ENCODE measurements at places on chromosomes 11 and 22.

DNA sequence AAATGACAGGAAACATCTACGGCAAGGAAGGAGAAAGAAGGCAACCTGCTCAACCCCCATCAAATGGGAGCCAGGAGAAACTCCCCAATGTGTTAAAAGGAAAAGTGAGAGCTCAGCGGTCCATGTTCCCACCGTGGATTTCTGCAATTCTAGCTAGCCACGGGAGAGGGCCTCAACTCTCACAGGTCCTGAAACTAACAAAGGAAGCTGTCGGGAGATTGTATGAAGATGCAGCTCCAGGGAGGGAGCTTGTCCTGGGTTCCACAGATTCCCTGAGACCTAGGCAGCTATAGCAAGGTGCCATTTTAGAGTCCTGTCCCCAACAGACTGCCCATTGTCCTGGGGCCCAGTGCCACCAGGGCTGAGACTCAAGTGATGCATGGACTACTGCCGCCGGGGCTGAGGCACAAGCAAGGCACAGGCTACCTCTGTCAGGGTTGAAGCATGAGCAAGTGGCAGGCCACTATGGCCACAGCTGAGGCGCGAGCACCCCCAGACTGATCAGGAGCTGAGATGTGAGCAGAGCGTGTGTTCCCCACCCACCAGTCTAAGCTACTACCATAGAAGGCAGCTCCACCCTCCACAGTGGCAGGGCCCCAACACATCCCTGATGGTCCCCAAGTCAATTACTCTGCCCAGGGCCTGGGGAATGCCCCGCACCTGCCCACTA, 31.3 kb downstream of the RSF1 start:
- no peak for DNase-seq

DNA sequence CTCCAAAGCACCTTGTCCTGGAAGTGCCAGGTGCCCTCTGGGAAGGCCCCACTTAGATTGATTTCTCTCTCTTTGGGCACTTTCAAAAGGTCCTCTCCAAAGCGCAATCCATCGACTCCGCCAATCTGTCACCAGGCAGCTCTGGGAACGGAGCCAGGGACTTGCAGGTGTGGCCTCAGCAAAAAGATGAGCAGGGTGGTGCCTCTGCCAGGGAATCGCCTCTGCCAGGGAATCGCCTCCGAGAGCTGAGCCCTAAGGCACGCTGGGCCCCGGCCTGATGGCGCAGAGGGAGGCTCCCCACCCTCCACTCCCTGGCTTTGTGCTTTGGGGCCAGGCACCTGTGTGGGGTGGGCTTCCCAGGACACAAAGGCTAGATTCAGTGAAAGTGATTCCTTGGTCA, 1391.3 kb downstream of the TBC1D22A start:
- DNase-seq: no peak

DNA sequence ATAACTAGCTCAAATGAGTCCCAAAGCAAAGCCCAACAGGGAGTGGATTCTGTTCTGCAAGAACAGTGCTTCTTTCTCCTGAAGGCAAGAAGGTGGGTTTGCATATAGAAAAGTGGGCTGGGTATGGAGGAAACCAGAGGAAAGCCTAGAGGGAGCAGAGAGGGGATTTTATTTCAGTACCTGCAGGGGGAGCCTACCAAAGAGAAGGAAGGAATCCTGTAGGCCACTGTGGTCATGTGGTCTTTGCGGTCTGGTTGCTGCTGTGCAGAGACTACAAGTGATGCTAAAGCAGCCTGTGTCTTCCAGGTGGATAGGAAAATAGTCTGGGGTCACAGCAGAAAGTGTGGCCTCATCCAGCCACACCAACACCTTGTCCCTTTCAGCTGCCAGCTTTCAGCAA, 33.2 kb upstream of the ZBTB16 start:
- no peak for DNase-seq

GRCh38 chr11:110833033-110833484, 120.8 kb upstream of the ARHGAP20 start:
- no peak for DNase-seq

- DNase-seq: no peak
These were observed 654.9 kb upstream of the CCDC90B start for GRCh38 chr11:83941050-83941449.

DNA sequence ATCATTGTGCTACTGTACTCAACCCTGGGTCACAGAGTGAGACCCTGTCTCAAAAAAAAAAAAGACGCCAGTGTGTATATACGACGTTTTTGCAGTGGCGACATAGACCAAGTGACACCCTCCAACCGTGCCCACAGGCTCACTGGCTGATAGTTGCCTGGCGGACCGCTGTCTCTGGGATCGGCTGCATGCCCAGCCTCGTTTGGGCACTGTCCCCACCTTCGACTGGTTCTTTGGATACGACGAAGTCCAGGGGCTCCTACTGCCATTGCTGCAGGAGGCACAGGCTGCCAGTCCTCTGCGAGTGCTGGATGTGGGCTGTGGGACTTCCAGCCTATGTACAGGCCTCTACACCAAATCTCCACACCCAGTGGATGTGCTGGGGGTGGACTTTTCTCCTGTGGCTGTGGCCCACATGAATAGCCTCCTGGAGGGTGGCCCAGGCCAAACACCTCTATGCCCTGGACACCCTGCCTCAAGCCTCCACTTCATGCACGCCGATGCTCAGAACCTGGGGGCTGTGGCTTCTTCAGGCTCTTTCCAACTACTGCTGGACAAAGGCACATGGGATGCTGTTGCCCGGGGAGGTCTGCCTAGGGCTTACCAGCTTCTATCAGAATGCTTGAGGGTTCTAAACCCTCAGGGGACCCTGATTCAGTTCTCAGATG, 1.3 kb downstream of the CSKMT start:
- no peak for DNase-seq

DNA sequence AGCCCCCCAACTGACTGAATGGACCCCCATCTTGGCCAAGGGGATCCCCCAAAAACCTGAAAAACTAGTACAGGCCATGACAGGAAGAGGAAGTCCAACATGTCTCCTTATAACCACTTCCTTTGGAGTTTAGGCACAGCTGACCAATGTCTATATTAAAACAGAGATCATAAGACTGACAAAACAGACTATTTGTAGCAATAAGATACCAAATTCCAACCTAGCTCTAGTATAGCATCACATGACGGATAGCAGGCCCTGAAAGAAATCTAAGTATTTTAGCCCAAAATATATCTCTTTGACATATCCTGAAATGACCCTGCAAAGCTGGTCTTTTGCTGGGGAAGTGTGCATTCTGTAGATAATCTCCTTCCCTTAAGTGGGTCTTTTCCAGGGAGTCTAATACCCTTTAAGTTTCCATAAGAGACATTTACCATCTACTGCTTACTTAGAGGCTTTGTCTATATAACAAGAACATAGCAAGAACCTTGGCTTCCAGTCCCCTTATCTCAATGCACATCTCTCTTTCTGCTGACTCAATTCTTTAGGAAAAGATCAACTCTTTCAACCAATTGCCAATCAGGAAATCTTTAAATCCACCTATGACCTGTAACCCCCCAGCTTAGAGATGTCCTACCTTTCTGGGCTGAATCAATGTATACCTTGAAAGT, 34.9 kb upstream of the ACER3 start:
- no peak for DNase-seq

DNA sequence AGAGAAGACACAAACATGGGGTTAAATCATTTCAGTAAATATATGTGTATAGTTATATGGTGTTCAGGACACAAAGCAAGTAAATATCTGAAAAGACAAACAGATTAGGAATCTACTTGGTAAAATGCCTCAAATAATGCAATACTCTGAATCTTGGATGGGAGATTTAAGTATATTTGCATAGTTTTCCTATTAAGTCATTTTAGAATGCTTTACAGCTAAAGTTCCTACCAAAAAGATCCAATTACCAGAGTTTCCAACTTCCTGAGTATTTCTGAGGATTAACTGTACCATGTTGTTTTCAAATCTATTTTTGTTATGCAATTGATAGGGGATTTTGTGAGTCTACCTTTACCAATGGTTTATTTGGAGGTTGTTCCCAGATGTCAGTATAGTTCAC, 424.4 kb upstream of the CCDC179 start:
- no peak for DNase-seq

- DNase-seq: no peak
These were observed 51.3 kb upstream of the DRD2 start for GRCh38 chr11:113526521-113526920.

- DNase-seq: no peak
These were observed 62.7 kb downstream of the IGF2 start for GRCh38 chr11:2076441-2076840.

- no peak for DNase-seq
These were observed 304.2 kb downstream of the DYNC2H1 start for GRCh38 chr11:103413266-103413888.

GRCh38 chr11:73623686-73624085, 22.7 kb upstream of the PLEKHB1 start:
- DNase-seq: no peak

DNA sequence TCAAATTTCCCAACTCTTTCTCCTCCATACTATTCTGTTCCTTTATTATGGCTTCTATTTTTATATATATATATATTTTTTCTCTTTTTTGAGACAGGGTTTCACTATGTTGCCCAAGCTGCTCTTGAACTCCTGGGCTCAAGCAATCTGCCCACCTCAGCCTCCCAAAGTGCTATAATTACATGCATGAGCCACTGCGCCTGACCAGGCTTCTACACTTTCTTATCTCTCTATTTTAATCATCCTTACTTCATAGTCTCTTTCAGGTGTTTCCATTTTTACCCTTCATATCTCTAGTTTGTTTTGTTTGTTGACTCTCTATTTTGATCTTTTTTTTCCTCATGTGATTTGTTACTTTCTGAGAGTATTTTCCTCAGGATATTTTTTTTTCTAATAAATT, 19.8 kb downstream of the GVQW3 start:
- no peak for DNase-seq

GRCh38 chr11:106415510-106415909, 338.0 kb downstream of the AASDHPPT start:
- no peak for DNase-seq

DNA sequence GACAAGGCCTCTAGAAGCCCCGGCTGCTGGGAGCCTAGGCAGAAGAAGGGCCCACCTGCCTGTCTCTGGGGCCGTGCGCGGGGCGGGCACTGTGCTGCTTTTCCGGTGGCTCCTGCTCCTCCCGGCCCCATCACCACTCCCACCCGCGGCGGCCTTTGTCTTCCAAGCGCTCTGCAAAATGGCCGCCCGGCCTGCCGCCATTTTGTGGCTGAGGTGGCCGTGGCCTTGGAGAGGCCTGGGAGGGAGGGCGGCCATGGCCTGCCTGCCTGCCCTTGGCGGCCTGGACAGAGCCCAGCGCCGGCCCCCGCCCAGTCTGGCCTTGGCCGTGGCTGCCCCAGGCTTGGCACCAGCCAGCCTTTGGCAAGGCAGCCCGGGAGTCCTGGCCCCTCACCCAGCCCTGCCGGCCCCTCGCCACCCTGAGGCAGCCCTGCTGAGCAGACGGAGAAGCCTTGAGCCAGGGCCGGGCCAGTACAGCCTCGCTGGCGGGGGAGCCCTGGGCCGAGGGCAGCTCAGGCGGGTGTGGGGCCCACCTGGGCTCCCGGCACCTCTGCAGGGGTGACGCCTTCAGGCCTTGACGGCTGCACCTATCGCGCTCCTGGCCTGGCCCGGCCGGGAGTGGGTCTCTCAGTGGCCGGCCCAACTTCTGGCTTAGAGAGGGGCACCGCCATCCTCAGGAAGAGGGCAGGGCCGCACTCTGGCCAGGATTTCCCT, 46.0 kb upstream of the PPARA start:
- no peak for DNase-seq

GRCh38 chr11:77208535-77208934, 80.5 kb downstream of the MYO7A start:
- no peak for DNase-seq

GRCh38 chr11:17578296-17578695, 31.2 kb downstream of the OTOG start:
- DNase-seq: no peak

- no peak for DNase-seq
These were observed 37.5 kb upstream of the NNMT start for GRCh38 chr11:114258696-114259095.

DNA sequence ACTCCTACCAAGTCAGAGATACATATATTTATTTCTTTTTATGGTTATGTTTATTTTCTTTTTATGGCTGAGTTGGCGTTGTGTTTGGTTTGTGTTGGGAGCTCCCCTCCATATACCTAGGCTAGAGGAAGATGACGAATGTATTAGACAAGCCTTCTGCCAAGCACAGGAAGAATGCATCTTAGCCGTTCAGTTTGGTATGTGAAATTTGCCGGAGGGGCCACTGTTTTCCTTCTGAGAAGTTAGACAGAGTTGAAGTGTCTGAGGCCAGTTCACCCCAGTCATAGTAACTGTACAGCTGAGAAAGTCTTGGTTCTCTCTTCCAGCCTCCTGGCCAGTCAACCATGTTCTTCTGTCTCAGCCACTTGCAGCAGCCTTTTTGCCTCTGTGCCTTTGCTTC, 29.8 kb downstream of the TEAD1 start:
- no peak for DNase-seq

DNA sequence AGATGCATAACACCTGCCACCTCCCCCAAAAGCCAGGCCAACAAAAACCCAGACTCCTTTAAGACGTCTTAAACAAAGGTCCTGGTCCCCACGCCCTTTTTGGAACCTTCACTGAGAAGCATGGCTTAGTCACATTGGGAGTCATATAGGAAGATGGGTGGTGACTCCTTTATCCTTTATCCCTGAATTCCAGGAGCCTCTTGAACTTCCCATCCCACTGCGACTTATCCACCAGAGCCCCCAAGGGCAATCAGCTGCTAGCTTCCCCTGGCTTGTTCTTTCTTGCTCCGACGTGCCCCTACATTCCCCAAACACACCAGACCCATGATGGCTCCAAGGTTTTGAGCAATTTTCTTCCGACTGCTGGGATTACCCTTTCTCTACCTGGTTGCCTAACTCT, 567.0 kb upstream of the CADM1 start:
- DNase-seq: no peak

DNA sequence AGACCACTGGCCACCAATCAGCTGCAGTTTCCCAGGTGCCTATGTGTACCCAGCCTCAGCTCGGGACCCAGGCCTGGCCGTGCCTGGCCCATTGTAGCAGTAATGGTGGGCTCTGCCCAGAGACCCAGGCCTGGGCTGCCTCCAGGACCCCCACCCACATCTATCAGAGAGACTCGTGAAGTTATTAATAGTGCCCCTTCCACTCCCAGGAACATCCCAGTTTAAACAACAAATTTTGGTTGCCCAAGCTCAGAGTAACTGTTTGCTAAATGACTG, 42.5 kb downstream of the IGLL5 start:
- no peak for DNase-seq

DNA sequence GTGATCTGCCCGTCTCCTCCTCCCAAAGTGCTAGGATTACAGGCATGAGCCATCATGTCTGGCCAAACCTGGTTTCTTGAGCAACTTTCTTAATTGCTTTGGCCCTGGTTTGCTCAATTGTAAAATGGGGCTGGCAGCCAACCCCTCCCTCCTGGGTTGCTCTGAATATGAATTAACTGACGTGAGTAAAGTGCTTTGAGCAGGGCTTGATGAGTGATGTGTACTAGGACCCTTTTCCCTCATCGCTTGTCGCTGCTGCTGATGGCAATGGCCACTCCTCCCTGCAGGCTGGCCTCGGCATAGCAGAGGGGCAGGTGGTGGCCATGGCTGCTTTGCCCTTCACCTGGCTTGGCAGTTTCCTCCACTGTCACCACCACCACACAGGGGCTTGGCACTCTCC, 41.5 kb downstream of the RNF141 start:
- DNase-seq: no peak

- no peak for DNase-seq
These were observed 1.8 kb downstream of the DEPDC7 start for GRCh38 chr11:33017478-33017877.

- DNase-seq: no peak
These were observed 228.9 kb downstream of the CTTN start for GRCh38 chr11:70627219-70627618.

Data from cortex of kidney (tissue), 1 donor.